Suppressor macrophage (primary cell): ENCODE measurements at places on chromosomes 7 and 10.

GRCh38 chr7:17328641-17329040 is 30.2 kb downstream of the AHR start:
- no peak for DNase-seq

DNA sequence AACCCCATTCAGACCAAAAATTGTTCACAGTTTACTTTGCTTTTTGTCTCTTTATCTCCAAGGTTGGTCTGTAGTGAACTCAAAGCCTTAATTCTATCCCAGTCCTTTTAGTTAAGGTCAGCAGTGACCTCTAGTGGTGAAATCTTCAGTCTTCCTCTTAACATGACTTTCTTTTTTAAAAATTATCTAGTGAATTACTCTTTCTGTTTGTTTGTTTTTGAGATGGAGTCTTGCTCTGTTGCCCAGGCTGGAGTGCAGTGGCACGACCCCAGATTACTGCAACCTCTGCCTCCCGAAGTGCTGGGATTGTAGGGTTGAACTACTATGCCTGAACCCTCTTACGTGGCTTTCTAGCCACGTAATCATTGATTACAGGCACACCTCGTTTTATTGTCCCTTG is 25.0 kb downstream of the ZNF487 start:
- DNase-seq: peak; percentile 87

DNA sequence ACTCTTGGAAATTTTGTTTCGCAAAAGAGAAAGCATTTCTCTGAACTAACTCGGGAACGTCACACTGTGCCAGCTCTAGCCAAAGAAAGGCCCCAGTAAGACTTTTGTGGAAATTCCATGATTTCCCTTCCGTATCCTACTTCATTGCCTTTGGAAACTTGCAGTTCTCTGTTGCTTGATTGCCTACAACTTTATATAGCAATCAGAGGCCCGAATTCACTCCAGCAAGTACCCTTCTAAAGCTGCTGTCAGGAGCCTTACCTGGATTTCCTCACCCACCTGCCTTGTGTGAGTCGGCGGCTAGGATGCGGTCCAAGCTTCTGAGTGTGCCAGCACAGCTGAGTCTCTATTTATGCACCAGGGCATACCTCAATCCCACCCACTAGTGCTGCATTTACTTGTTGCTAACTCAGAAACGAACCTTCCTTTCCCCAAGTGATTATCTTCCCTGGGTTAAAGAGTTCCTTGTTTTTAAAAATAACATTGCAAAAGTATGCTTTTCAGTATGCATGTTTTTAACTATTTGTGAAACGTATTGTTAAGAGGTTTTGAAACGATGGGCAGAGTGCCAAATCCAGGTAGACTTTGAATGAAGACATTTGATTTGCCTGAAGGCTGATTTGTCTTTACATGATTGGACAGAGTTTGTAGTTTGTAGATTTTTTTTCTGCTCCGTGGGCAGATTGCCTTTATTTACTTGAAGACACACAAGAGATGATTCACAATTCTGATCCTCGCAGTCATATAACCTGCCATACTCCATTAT is at the start of gene AGR2:
Gene AGR2 (minus strand): TSS at position 326 of the 766 bp plus-strand sequence. CDS start 3,203 bp downstream, outside the sequence.
- DNase-seq: no peak

DNA sequence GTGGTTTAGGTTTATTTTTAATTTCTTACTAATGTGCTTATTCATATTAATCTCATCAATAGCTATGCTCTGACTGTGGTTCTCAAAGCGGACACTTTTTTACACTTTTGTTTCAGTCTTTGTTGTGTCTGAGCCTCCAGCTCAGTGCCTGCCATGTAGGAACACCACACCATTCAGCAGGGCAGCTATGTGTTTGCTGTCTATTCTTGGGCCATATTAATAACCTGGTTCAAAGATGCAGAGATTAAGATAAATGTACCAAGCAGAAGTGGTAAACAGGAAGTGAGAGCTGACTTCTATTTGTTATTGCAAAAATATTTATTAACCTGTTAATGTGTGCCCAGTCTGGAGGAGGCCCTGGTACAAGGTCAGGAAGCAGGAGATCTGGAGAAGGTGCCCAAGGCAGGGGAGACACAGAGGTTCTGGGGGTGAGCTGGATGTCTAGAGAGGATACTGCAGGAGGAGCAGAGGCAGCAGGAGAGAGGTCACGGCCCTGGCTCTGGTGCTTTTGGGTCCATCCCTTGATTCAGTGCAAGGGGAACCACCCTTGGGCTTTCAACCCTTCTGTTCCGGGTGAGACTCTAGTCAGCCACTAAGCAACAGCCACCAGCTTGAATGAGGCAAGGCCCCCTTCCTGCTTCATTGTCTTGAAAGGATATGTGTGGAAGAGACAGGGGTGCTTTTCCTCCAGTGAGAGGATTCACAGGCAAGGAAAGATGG is 1.9 kb downstream of the TBXAS1 start:
- DNase-seq: peak; percentile 61

GRCh38 chr10:69513617-69514016 is 59.6 kb downstream of the NEUROG3 start:
- no peak for DNase-seq

- DNase-seq: no peak
Measured at GRCh38 chr7:41065663-41066062, 637.2 kb downstream of the INHBA start.

- no peak for DNase-seq
Measured at GRCh38 chr10:11083051-11083450, 65.4 kb downstream of the CELF2 start.

- no peak for DNase-seq
Measured at GRCh38 chr10:71193516-71193915, 18.9 kb upstream of the UNC5B start.

DNA sequence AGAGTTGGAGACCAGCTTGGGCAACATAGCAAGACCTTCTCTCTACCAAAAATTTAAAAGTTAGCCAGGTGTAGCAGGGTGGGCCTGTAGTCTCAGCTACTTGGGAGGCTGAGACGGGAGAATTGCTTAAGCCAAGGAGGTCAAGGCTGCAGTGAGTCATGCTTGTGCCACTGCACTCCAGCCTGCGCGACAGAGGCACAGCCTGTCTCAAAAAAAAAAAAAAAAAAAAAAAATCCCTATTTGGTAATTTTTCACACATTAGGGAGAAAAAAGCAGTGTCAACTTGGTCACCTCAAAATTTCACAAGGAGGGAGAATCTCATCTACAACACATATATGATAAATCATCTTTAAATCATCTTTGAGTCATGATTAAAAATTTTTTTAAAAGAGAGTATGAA is 6.4 kb upstream of the ZNF398 start:
- peak; percentile 35 for DNase-seq

- no peak for DNase-seq
Measured at GRCh38 chr10:52949899-52950298, 177.3 kb upstream of the MBL2 start.

GRCh38 chr10:12221323-12222298 is 25.6 kb downstream of the CDC123 start:
- peak; percentile 5 for DNase-seq

DNA sequence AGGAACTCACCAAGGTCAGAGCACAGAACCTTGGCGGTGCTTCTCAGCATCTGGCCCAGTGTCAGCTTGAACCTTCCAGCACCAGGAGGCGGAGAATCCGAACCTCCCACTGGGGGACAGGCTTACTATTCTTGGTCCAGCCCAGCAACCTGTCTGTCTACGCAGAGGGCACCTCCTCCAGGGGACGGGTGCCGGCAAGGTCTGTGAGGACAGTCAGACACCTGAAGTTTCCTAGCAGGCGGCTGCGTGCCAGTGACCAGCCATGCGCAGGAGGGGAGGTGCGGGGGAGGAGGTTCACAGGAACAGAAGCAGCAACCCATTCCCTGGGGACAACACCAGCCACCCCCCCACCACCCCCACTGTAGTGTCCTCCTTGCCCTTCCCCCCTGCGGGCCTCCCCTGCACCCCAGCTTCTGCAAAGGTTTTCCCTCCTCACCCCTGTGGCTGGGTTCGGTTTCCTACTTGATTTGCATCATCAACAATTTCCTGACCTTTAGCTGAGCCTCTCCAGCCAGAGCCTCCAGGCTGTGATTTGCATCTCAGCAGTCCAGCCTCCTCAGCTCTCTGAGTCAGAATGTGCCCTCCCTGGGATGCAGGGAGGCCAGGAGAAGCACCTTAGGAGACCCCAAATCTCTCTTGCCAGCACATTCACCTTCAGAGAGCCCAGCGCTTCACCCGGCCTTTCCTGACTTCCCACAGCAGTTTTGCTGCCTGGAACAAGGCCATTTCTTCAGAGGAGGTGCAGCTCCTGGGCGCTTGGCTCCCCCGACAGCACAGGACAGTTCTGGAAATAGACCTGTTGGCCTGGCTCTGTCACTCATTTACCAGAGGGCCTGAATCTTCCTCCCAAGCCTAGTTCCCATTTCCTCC is 107.5 kb upstream of the NPS start:
- DNase-seq: no peak

- no peak for DNase-seq
Measured at GRCh38 chr7:23167691-23168090, 14.2 kb upstream of the NUP42 start.

- no peak for DNase-seq
Measured at GRCh38 chr10:70441161-70441894, at the start of gene NODAL. NODAL (minus strand) TSS chr10:70441681; CDS start chr10:70441667, 14 bp downstream.

- peak; percentile 52 for DNase-seq
Measured at GRCh38 chr10:75772153-75772887, 340.9 kb downstream of the LRMDA start.

GRCh38 chr7:134755422-134756022 is 23.9 kb upstream of the CALD1 start:
- DNase-seq: peak; percentile 71

DNA sequence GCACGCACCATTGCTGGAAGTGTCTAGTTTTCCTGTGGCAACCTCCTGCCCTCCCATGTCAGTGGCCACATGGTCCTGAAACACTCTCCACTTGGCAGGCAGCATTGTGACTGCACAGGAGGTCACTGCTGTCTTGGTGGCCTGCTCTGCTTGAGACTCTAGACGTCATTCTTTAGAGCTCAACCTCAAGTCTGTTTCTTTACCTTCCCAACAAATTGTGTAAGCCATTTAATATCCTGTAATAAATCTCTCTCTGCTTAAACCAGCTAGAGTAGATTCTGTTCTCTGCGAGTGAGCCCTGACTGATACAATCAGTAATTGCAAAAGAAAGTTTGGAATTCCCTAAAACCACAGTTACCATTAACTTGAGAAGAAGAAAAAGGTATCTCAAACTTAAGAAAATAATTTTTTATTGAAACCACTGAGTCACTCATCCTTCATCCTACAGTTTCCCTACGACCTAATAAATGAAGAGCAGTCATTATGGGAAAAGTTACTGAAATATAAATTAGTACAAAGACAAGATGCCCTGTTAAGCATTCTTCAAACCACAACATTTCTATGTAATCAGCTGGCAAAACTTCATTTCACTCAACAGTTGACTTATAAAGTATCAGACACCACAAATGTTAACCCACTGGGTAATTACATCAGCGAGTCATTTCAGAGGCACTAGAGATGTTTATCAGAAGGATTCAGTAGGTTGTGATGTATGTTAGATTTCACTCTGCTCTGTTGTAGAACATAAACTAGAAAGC is 18.0 kb downstream of the SLC25A13 start:
- DNase-seq: no peak

DNA sequence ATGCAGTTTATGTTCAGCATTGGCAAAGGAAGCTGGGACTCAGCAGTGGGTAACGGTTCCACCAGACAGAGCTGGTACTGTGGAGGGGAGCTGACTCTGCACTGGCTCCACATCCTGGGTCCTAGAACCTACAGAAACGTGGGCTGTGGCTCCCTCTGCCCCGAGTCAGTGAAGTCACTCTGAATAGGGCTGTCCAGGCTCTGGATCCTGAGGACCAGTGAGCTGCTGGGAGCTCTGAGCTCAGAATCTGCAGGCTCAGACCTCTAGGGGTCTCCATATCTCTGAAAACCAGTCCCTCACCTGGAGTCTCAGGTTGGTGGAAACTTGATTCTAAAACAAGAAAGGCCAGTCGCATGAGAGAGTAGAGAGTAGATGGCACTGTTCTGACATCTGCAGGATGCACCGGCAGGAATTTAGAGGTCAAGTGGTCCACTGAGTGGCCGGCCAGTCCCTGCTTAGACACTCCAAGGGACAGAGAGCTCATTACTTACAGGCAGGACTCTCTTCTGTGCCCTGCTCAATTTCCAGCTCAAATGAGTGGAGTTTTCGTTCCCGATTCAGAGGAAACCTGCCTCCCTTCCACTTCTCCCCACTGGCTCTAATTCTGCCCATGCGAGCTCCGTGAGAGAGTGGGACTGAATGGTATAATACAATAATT is 18.6 kb downstream of the NPFFR1 start:
- DNase-seq: no peak

GRCh38 chr10:51029172-51029641 is 45.1 kb upstream of the PRKG1 start:
- no peak for DNase-seq

DNA sequence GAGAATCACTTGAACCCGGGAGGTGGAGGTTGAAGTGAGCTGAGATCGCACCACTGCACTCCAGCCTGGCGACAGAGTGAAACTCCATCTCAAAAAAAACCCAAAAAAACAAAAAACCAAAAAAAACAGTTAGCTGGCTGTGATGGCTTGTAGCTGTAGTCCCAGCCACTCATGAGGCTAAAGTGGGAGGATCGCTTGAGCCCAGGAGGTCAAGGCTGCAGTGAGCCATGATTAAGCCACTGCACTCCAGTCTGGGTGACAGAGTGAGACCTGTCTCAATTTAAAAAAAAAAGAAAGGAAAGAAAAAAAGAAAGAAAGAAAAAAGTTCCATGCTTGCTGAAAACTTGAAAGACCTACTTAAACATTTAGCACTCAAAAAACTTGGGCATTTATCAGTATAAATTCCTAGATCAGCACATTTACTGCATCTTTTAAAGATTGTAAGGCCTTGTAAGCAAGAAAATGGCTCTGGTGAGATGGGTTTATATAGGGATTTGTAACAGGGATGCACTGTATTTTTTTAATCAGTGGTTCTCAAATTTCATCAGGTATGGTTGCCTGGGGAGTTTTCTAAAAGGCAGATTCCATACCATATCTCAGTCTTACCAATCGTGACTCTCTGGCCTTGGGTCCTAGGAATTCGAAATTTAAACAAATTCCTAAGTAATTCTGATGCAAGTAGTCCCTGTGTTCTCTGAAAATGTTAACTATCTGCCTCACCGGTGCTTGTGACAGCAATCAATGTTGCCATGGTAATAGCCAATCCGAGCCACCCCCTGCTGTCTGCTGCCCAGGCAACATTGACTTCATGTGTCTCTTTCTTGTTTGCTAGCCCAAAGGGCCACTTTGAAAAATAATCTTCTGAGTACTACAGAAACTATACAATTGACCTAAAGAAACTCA is 11.5 kb upstream of the NT5C2 start:
- DNase-seq: no peak

GRCh38 chr10:84818961-84819360 is 490.6 kb downstream of the CCSER2 start:
- no peak for DNase-seq
